Activated naive CD4-positive, alpha-beta T cell treated with anti-CD3 and anti-CD28 coated beads, Interleukin-2, amount 10 ng/mL, durations not matched to agents 5 hours and 36 hours (primary cell): ENCODE measurements at places on chromosomes 6 and 20. TPM values are rescaled to one million over a fixed set of nuclear protein-coding genes. Genes with fewer than 3 reads are reported as not detected.

Gene BNIP5
- total RNA-seq = not detected

Gene INSM1
- not detected for total RNA-seq

Gene ULBP2
- total RNA-seq = 2.7 TPM

Gene COL9A3
- not detected for total RNA-seq

Gene GMNN
- 43.5 TPM for total RNA-seq

Gene PAK5
- not detected for total RNA-seq

Gene NUP43
- 50.5 TPM for total RNA-seq

Gene ZBTB22
- total RNA-seq = 21.9 TPM

Gene PNLDC1
- 0.43 TPM for total RNA-seq

Gene TRAPPC3L
- total RNA-seq = not detected
